ENCODE measurements at places on chromosomes 2 and 18.

- DNase-seq: no peak
Observed at GRCh38 chr2:19677825-19678518, 223.8 kb downstream of the TTC32 start.

DNA sequence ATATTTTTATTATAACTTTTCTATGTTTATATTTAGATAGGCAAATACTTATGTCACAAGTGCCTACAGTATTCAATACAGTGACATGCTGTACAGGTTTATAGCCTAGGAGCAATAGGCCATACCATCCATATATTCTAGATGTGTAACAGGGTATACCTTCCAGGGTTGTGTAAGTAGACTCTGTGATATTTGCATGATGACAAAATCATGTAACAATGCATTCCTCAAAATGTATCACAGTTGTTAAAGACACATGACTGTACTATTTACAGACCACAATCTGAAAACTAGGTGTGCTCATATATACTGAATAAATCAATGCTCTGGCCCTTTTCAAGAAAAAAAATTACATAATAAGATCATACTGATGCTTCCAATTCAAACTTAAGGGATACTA is 433.2 kb upstream of the RGPD4 start:
- no peak for DNase-seq

DNA sequence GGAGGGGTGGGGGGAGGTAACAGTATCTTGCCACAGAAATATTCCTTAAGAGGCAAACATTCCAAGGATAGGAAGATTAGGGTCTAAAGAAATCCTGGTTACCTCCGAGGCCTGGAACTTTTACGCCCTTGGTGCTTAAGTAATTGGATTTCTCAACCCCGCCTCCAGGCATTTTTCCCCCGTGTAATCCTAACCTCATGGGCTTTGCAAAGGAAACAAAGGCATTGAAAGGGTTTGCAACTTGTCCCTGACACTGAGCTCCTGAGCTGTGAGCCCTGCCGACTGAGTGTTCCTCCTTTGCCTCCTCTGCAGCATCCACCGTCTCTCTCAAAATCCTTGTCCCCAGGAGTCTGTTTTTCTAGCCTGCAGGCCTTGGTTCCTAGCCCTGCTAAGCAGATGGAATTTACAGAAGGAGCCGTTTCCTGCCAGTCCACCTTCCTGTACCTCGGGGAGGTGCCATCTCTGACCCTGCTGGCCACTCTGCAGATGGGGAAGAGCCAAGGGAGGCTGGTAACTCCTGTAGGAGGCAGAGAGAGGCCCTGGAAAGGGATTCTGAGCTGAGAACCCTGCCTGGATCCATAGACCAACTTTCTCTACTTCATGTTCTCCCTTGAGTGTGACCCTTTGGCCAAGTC is 24.2 kb downstream of the TET3 start:
- DNase-seq: no peak

GRCh38 chr18:75638223-75638775 is 210.8 kb upstream of the SMIM21 start:
- DNase-seq: peak; percentile 47

GRCh38 chr2:85672456-85672855 is 4.5 kb upstream of the SFTPB start:
- DNase-seq: no peak

GRCh38 chr2:69181806-69182427 is 168.9 kb downstream of the ANTXR1 start:
- DNase-seq: no peak

- DNase-seq: no peak
Observed at GRCh38 chr18:48078448-48078847, 148.0 kb upstream of the SMAD2 start.

GRCh38 chr2:47087051-47087450 is 68.1 kb downstream of the STPG4 start:
- no peak for DNase-seq

GRCh38 chr2:13654416-13654815 is 937.7 kb downstream of the TRIB2 start:
- no peak for DNase-seq

DNA sequence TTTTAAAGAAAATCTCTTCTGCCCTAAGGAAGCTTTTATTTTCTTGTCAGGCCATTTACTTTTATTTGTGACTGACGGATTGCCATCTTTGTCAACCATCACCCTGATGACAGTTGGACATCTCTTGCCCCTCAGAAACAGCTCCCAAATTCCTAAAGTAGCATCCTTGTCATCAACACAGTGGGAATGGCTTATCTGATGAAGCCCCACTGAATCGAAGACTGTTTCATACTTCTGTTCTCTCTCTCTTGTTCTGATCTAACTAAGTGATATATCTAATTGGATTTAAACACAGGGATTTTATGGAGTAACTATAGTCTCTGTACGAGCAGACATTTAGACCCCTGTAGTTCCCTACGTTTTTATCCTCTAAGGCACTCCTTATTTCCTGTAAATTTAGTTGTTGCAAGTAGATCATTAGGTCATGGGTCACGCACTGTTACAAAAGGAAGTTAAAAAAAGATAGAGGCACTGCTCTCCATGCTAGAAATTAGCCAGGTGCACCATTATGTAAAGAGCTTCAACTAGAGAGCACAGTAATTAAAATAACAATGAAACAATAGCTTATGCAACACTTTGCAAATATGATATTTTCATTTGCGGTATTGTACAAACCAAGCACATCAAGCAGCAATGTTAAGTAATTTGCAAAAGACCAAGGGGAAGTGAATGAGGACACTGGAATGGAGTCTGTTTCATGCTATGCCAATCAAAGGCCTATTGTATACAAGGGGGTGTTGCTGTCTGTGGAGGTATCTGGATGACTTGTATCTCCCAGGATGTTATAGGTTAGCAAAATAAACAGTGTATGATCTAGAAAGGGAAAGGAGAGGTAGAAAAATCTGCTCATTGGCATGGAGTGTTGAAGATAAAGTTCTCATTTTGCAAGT is 284.7 kb downstream of the LRRTM1 start:
- no peak for DNase-seq

Measured in skeletal muscle cell (primary cell).